Mesenchymal stem cell (in vitro differentiated cells and primary cell): ENCODE measurements at places on chromosomes 6 and 20.

- H3K27me3 ChIP-seq, result no peaks in the 10 kb centered on the region
- H3K4me1 ChIP-seq, result peaks cover 10% of the 10 kb centered on the region
- DNase-seq, result no peak
- no peaks in the 10 kb centered on the region for H3K36me3 ChIP-seq
- no peak overlapping the region for H3K27ac ChIP-seq
Measured at GRCh38 chr6:115545672-115545986, 515.1 kb downstream of the FRK start.

- peak overlapping the region; percentile 22 for H3K27ac ChIP-seq
- peaks cover 2% of the 10 kb centered on the region for H3K4me1 ChIP-seq
- no peaks in the 10 kb centered on the region for H3K27me3 ChIP-seq
- no peak for DNase-seq
- H3K36me3 ChIP-seq, result no peaks in the 10 kb centered on the region
Measured at GRCh38 chr6:125798734-125799508, 8.2 kb downstream of the NCOA7 start.

DNA sequence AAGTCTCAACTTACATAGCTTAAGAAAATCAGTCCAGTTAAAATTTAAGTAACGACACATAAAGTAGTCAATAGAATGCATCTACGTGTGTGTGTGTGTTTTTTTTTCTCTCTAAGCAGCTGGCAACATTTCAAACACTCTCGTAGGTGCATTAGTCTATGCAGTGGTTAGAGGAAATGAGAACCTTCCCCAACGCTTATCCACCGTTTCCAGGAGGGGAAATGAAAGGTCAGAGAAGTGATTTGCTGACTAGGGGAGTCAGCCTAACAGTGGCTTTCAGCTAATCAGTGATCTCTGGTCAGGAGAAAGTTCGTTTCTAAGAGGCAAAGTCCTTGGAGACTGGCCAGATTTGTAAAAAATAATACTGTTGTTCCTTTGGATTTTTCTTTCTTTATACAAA, 806.6 kb downstream of the C6orf118 start:
- H3K27me3 ChIP-seq, result no peaks in the 10 kb centered on the region
- no peaks in the 10 kb centered on the region for H3K4me1 ChIP-seq

- no peak overlapping the region for H3K4me3 ChIP-seq
- H3K27ac ChIP-seq, result no peak overlapping the region
- no peak for DNase-seq
- H3K4me1 ChIP-seq, result no peaks in the 10 kb centered on the region
- H3K27me3 ChIP-seq, result no peaks in the 10 kb centered on the region
Measured at GRCh38 chr6:165220045-165220444, 89.4 kb downstream of the C6orf118 start.

DNA sequence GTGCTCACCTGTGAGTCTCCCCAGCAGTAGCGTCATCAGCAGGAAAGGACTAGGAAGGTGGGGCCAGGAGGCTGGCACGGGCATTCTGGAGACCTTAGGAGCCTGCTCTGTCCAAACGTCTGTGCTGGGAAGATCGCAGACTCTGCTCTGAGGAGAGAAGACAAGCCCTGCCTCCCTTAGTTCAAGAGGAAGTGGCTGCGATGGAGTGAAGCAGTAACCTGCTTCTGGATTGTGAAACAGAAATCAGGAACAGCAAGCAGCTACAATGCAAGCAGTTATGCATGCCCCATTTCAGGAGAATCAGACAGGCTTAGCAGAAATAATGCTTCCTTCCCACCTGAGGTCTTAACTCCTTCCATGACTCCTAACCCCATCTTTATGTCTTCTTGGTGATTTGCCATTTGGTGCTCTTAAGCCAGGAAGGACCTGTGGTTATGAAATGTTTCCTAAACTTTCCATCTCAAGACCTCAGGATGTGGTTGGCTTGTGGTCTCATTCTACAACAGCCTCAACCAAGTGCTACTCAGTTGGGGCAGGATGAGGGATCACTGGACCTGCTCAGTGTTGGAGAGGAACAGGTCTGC, at the start of gene SIRPB1:
TSS of gene SIRPB1 (minus strand) at position 149 of the 584 bp plus-strand sequence. CDS start at position 84, 65 bp downstream.
- no peak for DNase-seq
- no peak within 1 kb of the TSS for H3K27ac ChIP-seq
- no peaks in the 10 kb centered on the region for H3K36me3 ChIP-seq

GRCh38 chr6:21149470-21149869, 444.1 kb upstream of the SOX4 start:
- H3K27me3 ChIP-seq, result no peaks in the 10 kb centered on the region
- no peak overlapping the region for H3K4me3 ChIP-seq
- DNase-seq, result peak; percentile 34
- no peaks in the 10 kb centered on the region for H3K36me3 ChIP-seq

GRCh38 chr6:166351715-166352285, 9.5 kb upstream of the SFT2D1 start:
- DNase-seq, result no peak
- H3K27me3 ChIP-seq, result peaks cover 14% of the 10 kb centered on the region
- no peaks in the 10 kb centered on the region for H3K4me1 ChIP-seq
- no peaks in the 10 kb centered on the region for H3K36me3 ChIP-seq

DNA sequence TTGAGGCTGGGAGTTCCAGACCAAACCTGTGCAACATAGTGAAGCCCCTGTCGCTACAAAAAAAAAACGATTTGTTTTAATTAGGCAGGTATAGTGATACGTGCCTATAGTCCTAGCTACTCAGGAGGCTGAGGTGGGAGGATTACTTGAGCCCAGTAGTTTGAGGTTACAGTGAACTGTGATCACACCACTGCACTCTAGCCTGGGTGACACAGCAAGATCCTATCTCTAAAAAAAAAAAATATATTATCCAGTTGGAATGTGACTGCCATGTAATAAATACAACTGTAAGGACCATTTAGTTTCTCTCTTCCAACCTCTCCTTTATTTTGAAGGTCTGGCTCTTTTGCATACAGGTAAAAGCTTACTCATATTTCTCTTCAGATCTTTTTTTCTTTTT, 571.5 kb downstream of the UTRN start:
- H3K27ac ChIP-seq, result no peak overlapping the region
- no peaks in the 10 kb centered on the region for H3K27me3 ChIP-seq
- no peak overlapping the region for H3K4me3 ChIP-seq
- H3K36me3 ChIP-seq, result peaks cover 2% of the 10 kb centered on the region
- no peaks in the 10 kb centered on the region for H3K4me1 ChIP-seq

- no peak overlapping the region for H3K4me3 ChIP-seq
- H3K36me3 ChIP-seq, result no peaks in the 10 kb centered on the region
Measured at GRCh38 chr20:63409066-63409833, 48.1 kb upstream of the CHRNA4 start.

- no peak overlapping the region for H3K4me3 ChIP-seq
- no peak for DNase-seq
- no peaks in the 10 kb centered on the region for H3K27me3 ChIP-seq
- no peak overlapping the region for H3K27ac ChIP-seq
- peaks cover 2% of the 10 kb centered on the region for H3K4me1 ChIP-seq
Measured at GRCh38 chr6:133606852-133607251, 282.1 kb upstream of the TCF21 start.

DNA sequence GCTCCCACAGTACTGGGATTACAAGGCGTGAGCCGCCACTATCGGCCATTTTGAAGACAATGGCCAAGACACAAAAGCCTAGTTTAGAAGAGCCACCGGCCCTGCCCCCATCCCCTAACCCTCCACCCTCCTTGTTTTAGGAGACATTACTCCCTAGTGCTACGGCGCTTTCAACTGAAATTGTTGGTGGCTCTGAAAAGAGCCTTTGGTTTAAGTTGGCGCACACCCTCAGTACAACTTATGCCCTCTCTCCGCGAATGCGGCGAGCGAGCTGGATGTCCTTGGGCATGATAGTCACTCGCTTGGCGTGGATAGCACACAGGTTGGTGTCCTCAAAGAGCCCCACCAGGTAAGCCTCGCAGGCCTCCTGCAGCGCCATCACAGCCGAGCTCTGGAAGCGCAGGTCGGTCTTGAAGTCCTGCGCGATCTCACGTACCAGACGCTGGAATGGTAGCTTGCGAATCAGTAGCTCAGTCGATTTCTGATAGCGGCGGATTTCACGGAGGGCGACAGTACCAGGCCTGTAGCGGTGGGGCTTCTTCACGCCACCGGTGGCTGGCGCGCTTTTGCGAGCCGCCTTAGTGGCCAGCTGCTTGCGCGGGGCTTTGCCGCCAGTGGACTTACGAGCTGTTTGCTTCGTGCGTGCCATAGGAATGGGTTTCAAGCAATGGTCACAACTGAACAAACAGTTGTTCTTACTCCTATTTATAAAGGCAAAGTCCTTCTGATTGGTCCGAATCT, 114.9 kb upstream of the BTN3A2 start:
- DNase-seq, result peak; percentile 88
- H3K4me3 ChIP-seq, result peak overlapping the region; percentile 60
- peak overlapping the region; percentile 87 for H3K27ac ChIP-seq

DNA sequence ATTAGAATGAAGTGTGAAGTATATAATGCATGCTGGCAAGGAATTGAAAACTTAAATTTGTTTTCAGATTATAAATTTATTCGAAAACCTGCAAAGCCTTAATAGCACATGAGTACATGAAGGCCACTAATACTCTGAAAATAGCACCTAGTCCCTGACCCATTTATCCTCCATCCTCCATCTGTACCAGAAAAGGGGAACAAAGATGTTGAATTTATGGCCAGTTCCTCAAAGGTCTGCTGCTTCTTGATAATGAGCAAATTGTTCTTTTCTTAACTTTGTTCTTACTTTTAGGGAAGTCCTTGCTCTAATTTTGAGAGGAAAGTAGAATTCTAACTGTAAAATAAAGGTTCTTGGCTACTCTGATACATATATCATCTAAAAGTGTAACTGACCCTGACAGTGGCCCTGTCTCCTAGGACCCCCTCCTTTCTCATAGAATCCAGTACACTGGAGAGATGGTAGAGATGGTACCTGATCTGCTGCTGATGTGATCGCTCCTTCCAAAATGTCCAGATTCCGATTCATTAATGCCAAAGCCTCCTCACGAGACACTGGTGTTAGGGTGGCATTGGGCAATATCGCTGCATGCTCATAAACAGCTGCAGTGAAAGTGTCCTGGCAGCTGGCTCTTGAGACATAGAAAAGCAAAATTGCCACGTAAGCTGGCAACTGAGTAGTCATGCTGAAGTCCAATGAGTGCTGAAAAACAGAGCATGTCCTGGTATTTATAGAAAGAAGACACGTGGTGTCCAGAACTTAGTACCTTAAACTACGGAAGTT, at the start of gene VNN1:
TSS of gene VNN1 (minus strand) at position 704 of the 783 bp plus-strand sequence. CDS start at position 684, 20 bp downstream.
- no peaks in the 10 kb centered on the region for H3K36me3 ChIP-seq
- H3K4me3 ChIP-seq, result no peak within 1 kb of the TSS
- H3K27me3 ChIP-seq, result no peaks in the 10 kb centered on the region
- no peak within 1 kb of the TSS for H3K27ac ChIP-seq
- peaks cover 2% of the 10 kb centered on the region for H3K4me1 ChIP-seq
- DNase-seq, result no peak

DNA sequence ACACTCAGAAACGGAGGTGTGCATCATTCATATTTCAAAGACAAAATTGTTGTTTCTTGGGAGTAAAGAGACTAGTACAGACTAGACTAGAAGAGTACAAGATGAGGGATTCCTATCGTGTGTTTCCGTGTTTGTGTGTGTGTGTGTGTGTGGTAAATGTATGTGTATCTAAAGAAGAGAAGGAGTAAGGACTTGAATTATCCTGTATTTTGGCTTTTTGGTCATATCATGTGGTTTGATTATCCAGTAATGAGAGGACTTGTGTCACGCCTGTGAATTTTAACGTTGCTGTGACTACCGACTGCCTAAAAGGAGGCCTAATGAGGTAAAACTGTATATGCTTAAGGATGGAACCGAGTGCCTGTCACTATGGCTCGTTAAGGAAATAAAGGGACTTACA, 44.4 kb upstream of the MAP7 start:
- H3K27ac ChIP-seq, result peak overlapping the region; percentile 92
- H3K4me3 ChIP-seq, result no peak overlapping the region
- no peak for DNase-seq
- H3K36me3 ChIP-seq, result peaks cover 9% of the 10 kb centered on the region

- H3K4me1 ChIP-seq, result peaks cover 2% of the 10 kb centered on the region
- H3K27ac ChIP-seq, result no peak overlapping the region
- no peaks in the 10 kb centered on the region for H3K36me3 ChIP-seq
- no peak for DNase-seq
Measured at GRCh38 chr20:10897336-10897735, 223.5 kb upstream of the JAG1 start.

GRCh38 chr6:128251445-128252340, 268.7 kb downstream of the PTPRK start:
- DNase-seq, result no peak
- no peak overlapping the region for H3K4me3 ChIP-seq
- H3K36me3 ChIP-seq, result no peaks in the 10 kb centered on the region
- H3K27me3 ChIP-seq, result no peaks in the 10 kb centered on the region
- H3K27ac ChIP-seq, result peak overlapping the region; percentile 57
- peaks cover 2% of the 10 kb centered on the region for H3K4me1 ChIP-seq

DNA sequence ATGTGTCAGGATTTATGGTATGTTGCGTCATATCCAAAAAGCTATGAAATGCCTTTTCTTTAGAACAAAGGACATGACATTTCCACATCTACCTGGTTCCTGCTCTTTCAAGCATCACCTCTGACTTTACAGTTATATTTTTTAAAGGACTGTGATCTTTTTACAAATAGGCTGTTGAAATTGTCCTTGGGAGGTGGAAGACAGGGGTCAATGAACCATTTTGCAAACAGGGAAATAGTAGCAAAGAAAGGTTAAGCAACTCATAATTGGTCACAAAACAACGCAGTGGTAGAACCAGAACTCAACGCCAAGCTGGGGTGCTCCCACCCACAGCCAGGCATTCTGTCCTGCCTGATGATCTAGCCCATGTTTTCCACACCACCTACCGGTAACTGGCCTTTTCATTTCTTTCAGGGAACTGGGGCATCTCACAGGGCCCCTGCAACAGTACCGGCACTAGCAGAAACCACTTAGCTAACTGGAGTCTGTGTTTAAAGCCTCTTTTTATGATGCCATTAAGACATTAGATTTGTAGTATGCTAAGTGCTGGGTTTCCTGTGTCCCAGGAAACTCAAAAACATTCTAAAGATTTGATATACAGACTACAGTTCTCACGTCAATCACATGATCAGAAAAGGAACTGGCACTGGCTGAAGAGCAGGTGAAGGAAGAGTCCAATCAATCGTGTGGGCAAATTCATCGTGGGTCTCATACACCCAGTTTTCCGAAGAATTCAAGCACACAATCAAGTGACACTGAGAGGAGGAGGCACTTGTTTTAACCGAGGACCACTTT, 13.9 kb downstream of the ZNF217 start:
- peaks cover 2% of the 10 kb centered on the region for H3K4me1 ChIP-seq
- peaks cover 44% of the 10 kb centered on the region for H3K36me3 ChIP-seq
- no peak overlapping the region for H3K4me3 ChIP-seq
- H3K27me3 ChIP-seq, result no peaks in the 10 kb centered on the region

GRCh38 chr6:168410035-168410434, 30.9 kb upstream of the SMOC2 start:
- DNase-seq, result no peak
- H3K27ac ChIP-seq, result no peak overlapping the region
- no peak overlapping the region for H3K4me3 ChIP-seq
- no peaks in the 10 kb centered on the region for H3K4me1 ChIP-seq
- no peaks in the 10 kb centered on the region for H3K36me3 ChIP-seq

DNA sequence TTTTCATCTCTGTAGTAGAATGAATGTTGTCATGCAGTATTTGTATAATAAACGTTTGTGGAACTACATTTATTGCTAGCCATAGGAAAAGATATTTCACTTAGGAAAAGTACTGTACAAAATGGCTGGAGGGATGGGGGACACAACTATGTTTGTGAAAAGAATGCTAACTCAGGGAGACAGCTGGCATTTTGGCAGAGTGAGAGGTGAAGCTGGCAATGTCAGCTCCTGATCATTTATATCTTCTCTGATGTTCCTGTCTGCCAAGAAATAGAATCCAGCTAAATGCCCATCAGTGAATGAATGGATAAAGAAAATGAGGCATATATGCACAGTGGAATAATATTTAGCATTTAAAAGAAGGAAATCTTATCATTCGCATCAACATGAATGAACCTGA, 313.0 kb upstream of the IRAK1BP1 start:
- H3K4me3 ChIP-seq, result no peak overlapping the region
- DNase-seq, result no peak
- no peak overlapping the region for H3K27ac ChIP-seq
- H3K4me1 ChIP-seq, result peaks cover 2% of the 10 kb centered on the region
- no peaks in the 10 kb centered on the region for H3K36me3 ChIP-seq
